Fibroblast of skin of back (primary cell): ENCODE measurements at places on chromosomes 12 and 14.

GRCh38 chr12:2415568-2415944 is 362.8 kb downstream of the CACNA1C start:
- peak; percentile 7 for DNase-seq

- no peak for DNase-seq
Measured at GRCh38 chr12:25207846-25208245, 12.8 kb downstream of the ETFRF1 start.

DNA sequence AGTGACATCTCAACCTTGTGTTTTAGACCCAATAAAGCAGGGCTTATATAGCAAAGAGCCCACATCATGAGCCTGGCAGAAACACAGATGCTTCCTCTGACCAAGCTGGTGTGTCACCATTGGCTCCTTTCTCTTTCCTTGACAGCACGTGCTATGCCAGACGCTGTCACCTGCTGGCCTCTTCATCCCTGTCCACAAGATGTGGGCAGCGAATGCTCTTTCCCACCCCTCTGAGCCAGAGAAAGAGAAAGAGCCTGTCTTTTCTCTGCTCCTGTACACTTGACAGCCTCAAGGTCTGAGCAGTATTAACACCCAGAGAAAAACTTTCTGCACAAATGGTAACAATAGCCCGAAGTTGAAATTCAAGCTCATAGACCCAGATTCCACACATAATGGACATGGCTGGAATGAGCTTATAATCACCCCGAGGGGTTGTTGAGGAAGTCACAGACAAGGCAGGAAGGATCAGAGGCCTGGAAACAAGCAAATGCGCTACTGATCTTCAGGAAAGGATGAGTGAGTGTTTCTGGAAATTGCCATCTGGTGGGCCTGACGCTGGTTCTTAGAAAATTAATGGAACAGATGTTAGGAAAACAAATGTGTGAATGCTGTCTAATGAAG is 8.9 kb downstream of the TGFB3 start:
- no peak for DNase-seq

GRCh38 chr12:65123435-65124063 is 2.4 kb upstream of the WIF1 start:
- DNase-seq = peak; percentile 42

DNA sequence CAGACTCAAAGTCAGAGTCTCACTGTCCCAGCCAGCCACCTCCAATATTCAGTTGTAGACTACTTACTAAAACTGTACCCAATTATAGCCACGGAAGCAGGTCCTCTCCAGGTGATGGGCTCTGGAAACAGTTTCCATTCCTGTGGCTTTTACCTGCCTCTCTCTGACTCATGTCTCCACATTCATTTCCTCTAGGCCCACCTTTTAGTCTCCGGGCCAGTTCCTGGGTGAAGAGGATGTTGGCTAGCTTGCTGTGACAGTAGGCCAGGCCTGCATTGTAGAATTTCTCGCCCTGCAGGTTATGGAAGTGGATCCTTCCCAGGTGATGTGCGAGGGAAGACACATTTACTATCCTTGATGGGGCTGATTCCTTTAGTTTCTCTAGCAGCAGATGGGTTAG is 5.6 kb downstream of the RDH11 start:
- no peak for DNase-seq

DNA sequence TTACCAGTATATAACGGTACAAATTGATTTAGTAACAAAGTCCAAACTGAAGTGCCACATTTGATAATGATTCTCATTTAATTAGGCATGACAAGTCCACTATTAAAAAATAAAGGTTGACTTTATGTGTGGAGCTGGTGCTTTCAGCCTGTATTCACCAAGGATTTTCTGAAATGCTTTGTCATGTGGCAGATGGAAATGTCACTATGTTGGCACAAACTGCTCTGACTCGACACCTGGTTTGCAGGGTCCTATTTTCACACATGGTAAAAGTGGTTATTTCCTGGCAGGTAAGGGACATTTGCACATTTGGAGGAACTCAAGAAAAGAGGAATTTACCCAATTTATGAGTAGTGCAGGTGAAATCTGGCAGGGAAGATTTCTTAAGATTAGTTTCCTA is 572.6 kb upstream of the MDGA2 start:
- no peak for DNase-seq

DNA sequence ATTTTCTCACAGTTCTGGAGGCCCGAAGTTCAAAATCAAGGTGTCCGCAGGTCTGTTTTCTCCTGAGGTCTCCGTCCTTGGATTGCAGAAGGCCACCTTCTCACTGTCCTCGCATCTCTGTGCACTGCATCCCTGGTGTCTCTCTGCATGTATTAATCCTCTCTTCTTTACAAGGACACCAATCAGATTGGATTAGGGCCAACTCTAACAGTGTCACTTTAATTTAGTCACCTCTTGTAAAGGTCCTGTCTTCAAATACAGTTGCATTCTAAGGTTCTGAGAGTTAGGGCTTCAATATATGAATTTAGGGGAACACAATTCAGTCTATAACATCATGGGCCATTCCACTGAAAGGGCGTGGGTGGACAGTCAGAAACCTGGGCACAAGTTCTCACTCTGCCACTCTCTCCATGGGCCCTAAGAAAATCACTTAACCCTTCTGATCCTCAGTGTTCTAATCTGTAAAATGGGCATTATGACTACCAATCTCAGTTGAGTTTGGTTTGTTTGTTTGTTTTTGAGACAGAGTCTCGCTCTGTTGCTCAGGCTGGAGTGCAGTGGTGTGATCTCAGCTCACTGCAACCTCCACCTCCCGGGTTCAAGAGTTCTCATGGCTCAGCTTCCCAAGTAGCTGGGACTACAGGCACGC is 41.6 kb upstream of the FGD4 start:
- DNase-seq = no peak

- peak; percentile 56 for DNase-seq
Measured at GRCh38 chr14:102182936-102183619, 43.4 kb downstream of the WDR20 start.

DNA sequence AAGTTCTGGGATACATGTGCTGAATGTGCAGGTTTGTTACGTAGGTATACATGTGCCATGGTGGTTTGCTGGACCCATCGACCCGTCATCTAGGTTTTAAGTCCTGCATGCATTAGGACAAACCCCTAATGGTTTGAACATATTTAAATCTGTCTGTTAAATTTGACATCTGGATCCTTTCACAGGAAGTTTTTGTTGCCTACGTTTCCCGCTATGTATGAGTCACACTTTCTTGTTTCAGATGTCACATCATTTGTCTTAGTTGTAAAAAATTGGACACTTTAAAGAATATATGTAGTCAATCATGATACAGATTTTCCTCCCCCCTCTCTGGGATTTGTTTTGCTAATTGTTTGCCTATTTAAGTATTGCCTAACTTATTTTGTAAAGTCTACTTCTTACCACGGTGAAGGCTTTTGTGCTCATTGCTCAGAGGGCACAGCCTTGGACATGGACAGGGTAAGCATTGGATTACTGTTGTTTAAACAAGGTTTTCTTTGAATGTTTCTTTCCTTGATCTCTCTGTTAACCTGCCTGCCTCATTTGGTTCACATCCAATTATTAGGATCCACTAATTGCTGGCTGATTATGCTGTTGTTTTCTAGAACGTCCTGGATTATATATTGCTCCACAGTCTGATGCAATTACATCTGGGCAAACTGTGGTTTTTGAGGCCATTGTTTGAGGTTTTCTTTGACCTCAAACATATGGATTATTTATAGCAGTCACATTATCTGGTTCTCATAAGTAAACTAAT is 1441.4 kb downstream of the AACS start:
- DNase-seq = no peak

GRCh38 chr12:4653257-4653656 is 4.3 kb downstream of the NDUFA9 start:
- DNase-seq = no peak

- no peak for DNase-seq
Measured at GRCh38 chr14:100346306-100347091, 23.4 kb downstream of the SLC25A47 start.
